ENCODE measurements at places on chromosomes 4 and X.

DNA sequence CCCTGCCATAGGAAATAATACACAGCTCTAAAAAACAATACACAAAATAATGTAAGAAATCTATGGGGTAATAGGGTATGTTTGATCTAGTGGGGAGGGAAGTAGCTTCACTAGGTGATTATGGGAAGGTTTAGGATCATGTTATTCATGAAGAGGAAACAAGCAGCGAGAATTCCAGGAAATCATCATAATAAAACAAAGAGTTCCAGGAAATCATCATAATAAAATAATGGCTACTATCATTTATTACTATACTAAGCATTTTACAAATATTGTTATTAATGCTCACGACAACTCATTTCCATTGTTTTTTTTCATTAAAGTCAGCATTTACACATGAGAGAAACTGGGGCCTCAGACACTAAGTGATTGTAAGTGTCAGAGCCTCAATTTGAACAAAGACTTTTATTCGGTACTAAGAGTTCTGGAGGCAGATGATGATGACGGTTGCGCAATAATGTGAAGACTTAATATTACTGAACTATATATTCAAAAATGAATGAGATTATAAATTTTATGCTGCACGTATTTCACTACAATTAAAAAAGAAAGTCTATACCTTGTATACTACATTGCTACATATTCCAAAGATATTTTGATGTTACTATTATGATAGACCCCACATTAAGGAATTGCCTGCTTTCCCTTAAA is 12.2 kb upstream of the CXCL8 start:
- no peak for DNase-seq

DNA sequence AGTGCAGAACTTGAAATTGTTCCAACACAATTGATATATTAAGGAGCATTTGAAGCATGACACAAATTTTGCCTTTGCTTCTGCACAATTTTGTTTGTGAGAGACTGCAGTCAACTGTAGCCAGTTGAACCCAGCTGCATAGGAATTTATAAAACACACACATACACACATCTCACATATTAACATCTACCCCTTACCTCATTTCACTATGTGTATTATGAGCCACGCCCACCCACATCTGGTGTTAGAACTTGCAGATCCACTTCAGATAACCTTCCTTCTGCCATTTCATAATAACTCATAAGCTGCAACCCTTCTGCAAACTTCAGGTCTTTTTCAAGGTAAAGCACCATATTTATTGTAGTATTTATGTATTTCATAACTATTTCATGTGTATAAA is 188.1 kb upstream of the WDFY3 start:
- no peak for DNase-seq

GRCh38 chr4:157143369-157143768 is 67.4 kb downstream of the GLRB start:
- no peak for DNase-seq

DNA sequence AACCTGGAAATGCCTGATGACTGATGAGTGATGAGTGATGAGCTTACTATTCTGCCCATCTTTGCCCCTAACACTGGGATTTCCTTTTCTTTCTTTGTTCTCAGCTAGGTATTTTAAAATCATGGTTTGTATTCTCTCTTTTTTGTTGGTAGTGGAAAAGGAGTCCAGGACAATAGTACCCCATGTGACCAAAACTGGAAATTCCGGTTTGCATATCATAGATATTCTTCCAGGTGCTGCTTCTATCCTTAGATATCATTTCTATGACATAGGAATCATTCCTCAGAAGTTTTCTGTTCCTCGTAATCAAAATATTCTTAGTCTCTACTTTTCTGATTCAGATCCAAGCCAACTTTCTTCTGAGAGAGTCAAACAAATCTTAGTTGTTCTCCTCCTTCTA is 320.5 kb upstream of the TET2 start:
- DNase-seq, result no peak

DNA sequence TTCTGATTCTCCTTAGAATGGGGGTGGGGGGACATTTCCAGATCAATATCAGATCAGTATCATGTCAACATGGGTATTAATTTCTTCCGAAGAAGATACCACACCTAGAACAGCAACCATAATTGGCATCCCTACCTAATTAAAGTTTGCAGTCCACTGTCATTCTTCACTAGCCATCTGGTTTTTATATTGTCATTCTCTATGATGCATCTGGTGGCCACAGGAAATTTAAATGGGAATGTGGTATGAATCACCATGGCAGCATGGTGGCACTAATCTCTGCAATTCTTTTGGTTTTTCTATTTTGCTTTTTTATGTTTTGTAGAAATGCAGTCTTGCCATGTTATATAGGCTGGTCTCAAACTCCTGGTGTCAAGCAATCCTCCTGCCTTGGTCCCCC is 16.6 kb upstream of the UBE2D3 start:
- no peak for DNase-seq

All from GF-D8 (cell line).